ENCODE measurements at places on chromosomes 1 and 21.

GRCh38 chr1:196155586-196155985 is 452.7 kb downstream of the KCNT2 start:
- DNase-seq, result no peak

GRCh38 chr1:7363450-7363849 is 407.6 kb upstream of the VAMP3 start:
- DNase-seq, result no peak

- no peak for DNase-seq
These were observed 20.2 kb downstream of the NCMAP start for GRCh38 chr1:24575905-24576587.

- DNase-seq, result no peak
These were observed 214.4 kb downstream of the NRIP1 start for GRCh38 chr21:14850394-14850793.

DNA sequence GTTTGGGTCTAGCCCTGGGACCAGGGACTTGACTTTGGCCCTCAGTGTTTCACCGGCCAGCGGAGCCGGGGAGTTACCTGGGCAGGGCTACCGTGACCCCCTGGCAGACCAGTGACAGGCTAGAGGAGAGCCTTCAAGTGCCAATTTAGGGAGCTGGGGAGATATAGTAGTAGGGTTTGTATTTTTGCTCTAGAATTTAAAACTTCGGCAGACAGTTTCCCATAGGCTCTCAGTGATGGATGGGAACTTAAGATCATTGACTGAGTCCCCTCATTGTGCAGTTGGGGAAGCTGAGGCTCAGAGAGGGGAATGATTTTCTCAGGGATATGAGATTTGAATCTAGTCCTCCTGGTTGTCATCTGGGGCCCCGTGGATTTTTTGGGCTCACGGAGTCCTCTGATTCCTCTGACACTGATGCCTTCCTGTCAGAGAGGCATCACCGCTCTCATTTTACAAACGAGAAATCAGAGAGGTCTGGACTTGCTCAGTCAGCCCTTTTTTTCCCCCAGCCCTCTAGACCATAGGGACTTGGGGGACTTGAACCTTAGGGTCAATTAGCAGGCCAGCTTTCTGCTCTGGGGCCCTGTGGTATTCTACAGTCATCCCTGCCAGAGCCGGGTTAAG is 58.3 kb upstream of the ACOT11 start:
- DNase-seq, result peak; percentile 53

DNA sequence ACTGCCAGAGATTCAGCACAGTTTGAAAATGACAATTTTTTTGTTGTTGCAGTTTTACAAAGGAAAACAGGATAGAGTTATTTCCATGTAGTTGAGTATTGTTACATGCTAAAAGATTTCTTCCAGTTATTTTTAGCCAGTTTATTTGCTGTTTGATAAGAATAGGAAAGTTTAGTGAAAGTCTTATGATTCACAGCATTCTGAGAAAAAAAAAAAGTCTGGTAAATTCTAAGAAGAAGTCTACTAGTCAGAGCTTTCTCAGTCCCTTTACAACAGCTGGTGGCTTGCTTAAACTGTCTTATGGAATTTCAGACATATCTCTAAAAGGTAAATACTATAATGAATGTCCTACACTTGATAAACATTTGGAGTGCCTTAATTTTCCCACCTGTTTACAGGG is 341.7 kb downstream of the DSCAM start:
- no peak for DNase-seq

DNA sequence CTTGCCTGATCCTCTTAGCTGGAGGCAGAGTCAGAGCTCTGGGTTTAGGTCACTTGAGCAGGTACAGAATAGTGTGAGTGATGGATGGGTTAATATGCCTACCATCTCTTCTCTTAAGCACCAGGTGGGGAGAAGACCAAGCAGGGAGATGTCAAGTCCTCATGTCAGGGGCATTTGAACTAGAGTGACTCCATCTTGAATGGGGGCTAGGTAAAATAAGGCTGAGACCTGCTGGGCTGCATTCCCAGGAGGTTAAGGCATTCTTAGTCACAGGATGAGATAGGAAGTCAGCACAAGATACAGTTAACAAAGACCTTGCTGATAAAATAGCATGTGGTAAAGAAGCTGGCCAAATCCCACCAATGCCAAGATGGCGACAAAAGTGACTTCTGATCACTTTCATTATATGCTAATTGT is 77.4 kb upstream of the BTG3 start:
- no peak for DNase-seq

DNA sequence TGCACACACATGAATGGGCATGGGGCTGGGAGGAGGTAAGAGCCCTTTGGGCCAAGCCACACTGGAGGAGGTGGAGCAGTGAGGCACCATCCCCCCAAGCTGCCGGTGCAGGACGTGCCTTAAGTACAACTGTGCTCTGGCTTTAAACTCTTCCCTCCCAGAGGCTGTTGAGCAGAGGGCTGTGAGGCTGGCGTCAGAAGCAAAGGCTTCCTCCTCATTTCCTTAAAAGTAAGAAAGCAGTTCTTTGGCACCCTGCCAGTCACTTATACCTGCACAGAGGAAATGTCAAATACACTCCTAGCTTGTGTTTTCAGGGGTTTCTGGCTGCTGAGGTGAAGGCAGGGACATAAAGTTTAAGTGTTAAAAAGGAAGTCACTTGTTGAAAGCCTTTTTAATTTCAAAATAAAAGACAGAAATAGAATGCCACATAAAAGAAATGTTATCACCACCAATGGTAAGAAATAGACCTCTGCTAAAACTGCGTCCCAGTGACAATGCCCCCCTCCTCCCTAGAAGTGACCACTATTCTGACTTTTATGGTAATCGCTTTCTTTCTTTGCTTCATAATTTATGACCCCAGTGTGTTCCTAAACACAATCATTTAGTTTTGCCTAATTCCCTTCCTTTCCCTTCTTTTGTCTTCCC is 33.0 kb downstream of the LAMC2 start:
- peak; percentile 66 for DNase-seq

DNA sequence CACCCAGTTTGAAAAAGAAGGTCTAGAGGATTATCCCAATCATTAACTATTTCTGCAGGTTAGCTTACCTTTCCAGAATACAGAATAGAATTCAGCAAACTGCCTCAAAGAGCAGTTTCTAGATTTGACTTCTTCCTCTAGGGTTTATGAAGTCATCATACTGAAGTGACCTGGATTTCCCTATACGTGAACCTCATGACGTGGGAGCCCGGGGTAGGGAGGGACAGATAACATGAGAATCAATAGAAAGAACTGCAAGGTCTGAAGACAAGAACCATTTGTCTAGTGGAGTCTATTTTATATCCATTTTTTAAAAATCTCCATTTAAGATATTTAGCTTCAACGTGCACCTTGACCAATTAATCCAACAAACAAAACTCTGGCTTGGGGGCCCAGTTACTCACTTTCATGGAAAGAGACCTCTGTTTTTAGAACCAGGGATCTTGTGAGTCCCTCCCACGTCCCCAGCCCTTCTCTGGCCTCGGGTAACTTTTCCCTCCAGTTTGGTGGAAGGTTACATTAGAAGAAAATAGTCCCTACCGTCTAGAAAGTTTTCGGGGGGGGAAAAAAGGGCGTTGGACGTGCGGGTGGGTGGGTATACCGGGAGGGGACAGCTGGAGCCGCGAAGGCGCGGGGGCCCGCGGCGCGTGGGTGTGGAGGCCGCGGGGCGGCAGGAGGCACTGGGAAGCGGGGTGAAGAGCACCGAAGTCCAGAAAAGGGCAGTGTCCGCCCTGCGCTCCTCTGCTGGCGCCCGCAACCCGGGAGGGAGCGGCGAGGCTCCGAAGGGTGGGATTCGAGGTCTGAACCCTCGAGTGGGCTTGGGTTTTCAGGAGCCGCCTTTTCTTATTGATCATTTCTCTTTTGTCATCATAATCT is 13.8 kb upstream of the POGZ start:
- DNase-seq, result no peak

DNA sequence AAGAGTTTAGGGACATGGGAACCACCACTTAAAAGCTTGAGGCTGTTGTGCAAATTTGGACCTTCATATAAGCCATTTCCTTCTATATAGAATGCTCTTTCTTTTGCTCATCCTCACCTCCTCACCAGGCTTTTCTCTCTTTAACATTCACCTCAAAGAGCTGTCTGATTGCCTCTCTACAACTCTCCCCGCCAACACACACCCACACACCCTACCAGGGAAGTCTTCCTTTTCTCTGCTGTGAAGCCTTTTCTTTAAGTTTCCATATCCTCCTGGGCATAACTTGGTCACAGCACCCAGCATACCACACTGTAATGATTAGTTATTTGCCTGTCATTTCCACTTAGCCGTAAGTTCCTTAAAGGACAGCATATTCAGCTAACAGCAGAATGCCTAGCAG is 40.6 kb downstream of the WLS start:
- no peak for DNase-seq

DNA sequence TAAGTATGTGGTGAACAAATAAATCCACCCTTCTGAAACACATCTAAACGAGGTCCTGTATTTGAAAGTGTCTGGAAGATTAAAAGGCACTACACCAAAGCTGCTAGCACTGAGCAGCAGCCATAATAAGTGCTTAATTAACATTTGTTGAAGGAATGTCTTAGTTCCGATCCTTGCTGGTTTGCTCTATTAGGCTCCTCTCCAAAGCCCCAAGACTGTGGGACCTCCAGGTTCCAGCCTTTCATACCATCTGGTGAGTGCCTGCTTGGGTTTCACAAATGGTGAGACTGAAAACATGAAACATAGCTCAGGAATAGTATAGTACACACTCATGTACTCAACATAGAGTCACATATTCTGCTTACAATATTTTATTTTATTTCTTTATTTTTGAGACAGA is 640 bp upstream of the CYP2J2 start:
- no peak for DNase-seq

DNA sequence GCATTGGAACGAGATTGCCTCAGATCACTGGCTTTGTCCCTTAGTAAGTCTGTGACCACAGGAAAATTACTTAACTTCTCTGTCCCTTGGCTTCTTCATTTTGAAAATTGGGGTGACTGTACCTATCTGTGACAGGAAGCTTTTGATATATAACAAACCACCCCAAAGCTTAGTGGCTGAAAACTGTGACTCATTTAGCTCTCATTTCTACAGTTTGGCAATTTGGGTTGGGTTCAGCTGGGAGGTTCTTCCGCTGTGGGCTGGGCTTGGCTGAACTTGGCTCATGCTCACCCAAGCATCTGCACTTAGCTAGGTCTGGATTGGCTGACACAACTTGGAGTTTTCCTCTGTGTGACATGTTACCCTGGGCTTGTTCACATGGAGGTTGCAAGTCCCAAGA is 14.0 kb downstream of the C1orf94 start:
- DNase-seq, result no peak

DNA sequence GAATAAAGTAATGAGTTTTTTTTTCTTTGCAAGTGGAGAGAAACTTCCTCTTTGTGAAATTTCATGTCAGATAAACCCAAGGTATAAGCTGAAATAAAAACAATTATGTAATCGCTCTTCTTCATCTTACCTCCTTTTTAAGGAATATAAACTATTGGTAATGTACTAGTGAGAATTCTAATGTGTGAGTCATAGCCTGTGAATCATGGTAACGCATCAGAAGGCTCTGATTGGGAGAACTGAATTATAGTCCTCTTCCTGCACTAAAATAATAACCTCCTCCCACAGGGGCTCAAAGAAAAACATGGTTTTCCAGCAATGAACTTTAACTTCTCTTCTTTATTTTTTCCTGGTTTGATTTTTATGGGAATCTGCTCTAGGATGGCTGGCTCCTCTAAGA is 57.1 kb upstream of the COX20 start:
- DNase-seq, result no peak

DNA sequence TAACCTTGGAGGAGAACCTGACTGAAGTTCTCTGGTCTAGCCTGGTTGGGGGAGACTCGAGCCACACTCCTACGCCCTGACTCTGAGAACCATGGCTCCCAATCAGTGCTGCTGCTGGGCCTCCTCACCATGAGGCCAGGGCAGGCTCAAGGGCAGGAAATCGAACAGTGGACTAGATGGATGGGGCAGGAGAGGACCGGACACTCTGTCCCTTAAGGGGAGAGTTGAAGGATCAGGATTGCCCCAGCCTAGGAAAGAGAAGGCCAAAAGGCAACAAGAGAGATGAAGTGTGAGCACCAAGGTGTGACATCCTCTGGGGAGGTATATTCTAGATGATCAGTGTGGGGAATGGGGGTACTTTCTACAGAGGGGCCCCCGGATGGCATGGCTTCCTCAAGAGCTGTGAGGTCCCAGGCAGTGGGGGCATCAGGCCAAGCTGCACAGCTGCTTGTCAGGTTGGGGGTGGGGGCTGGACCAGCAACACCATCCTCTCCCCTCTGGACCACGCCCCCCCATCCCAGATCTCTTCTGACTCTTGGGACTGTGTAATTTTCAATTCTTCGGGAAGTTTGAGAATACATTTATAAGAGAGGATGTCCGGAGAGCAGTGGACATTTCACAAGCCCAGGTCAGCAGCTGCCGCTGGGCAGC is 34.0 kb downstream of the MX1 start:
- no peak for DNase-seq

DNA sequence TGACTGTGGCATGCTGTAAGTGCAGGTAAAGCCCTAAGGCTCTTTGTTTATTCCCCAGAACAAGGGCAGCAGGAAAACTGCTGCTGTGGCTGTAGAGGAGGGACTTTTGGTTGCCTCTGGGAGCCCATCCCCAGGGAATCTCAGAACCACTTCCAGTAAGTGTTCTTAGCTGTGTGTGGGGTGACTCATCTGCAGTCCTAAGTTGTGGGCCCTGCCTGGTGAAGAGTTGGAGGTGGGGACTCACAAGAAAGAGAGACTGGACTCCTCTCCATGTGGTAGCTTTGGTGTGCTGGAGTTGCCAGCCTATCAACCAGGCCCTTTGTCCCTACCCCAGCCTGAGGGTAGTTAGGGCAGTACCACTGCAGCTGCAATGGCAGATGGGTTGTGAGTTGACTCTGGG is 24.0 kb upstream of the DENND1B start:
- DNase-seq, result no peak

GRCh38 chr1:179599623-179600249 is 8.1 kb downstream of the TDRD5 start:
- no peak for DNase-seq

DNA sequence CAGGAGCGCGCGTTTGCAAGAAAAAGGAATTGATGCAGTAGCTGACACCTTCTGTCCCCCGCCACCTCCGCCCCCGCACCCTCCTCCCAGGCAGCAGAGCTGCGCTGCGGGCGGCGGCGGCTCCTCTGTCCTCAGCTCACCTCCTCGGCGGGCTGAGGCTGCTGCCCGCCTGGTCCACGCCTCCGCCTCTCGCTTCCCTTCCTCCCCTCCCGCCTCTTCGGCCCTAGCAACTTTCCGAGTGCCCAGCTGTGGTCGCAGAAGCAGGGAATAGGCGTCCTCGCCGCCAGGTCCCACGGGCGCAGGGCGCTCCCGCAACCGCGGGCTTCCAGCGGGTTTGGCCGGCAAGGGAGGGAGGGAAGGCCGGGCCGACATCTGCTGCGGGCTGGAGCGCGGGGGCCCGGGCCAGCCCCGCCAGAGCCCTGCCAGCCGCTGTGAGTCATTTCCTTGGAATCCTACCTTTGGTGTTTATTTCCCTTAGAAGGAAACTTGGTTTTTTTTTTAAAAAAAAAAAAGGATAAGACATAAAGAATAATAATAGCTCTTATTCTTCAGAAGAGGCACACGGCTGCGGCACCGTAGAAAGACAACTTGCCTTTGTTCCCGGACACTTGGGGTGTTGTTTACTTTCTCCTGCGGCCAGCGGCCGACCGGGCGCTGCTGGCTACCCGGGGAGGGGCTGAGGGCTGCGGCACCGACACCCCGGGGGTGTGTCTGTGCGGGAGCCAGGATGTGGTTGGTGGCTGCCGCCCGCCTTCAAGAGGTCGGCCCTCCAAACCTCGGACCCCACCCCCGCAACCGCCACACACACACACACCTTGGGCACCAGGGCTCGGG is 1.1 kb downstream of the SERTAD4 start:
- DNase-seq, result peak; percentile 44
